ENCODE measurements at places on chromosomes 3 and 15.
A peak's percentile ranks its signal among the peaks of the same experiment; 100 is the strongest.

GRCh38 chr15:67109141-67110034 is 44.0 kb downstream of the SMAD3 start:
- DNase-seq = no peak

DNA sequence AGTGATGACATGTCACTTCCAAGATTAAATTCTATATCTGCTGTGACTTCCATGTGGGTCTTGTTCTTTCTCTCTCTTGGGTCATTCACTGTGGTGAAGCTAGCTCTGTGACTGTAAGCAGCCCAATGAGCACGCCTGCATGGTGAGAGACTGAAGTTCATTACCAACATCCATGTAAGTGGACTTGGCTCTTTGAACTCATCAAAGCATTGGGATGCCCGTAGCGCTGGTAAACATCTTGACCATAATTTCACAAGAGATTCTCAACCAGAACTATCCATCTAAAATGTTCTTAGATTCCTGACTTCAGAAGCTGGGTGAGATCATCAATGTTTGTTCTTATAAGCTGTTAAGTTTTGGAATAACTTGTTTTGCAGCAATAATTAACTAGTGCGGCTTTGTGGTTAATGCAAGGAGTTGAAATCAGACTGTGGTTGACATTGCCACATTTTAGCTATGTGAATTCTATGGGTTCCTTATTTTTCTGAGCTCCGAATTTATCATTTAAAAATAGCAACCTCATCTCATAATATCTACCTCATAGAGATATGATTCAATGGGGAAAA is 31.6 kb upstream of the LRRC3B start:
- no peak for DNase-seq

DNA sequence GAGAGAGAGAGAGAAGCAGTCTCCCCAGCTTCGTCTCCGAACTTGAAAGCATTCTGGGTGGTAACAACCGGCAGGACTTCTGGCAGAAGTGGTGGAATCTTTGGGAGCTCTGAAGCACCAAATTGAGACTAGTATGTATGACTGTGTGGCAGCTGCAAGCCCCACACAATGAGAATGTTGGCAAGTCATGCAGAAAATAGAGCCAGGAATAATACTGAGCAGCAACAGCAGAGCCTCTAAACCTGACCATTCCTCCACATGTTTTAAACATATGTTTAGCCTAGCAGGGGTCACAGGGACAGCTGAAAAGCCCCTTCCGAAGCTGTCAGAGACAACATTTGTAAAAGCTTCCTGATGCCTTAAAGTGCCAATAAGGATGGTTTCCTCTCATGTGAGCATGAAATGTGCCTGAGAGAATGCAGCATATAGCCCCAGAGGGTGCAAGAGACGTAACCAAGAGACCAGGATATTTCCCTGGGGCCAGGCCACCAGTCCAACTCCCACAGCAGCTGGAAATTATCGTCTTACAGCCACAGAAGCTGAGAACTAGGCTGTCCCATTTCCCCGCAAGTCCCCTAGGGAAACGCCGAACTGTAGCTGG is 178.6 kb upstream of the CCDC54 start:
- no peak for DNase-seq

- DNase-seq = no peak
Measured at GRCh38 chr3:159356606-159357005, 554.8 kb downstream of the MFSD1 start.

- no peak for DNase-seq
Measured at GRCh38 chr3:35659768-35660167, 20.4 kb downstream of the ARPP21 start.

DNA sequence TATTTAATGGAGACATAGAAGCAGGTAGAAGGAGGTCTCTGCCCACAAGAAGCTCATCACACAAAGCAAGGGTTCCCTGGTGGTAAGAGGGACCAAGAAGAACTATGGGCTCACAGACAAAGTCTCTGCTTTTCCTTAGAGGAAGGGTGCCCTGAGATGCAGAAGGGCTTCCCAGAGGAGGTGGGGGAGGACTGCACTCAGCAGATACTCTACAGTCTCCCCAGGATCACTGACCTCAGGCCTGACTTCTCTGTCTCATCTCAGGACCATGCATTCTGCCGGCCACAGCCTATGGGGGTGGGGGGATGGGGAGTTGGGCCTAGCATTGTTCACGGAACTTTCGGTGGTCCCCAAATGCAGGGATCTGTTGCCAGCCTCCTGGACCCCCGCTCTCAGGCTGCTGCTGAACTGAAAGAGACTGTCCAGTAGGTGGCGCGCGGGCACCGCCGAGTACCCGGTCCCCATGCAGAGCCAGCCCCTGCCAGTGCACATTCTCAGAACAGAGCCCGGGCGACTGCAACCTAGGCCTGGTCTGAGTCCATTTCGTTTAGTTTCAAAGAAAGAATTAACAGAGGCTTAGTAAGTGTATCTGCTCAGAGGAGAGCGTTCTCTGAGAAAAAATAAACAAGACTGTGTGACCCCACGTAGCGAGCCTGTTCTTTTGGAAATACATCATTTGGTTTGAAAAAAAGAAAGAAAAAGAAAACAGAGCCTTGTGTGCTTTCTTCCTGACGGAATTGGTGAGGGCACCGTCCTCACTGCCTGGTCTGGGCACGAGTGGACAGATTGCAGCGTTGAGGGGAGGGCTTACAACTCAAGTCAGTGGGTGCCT is 74.1 kb downstream of the LRTM1 start:
- DNase-seq = peak; percentile 11

- no peak for DNase-seq
Measured at GRCh38 chr3:183699238-183699947, 1.8 kb downstream of the YEATS2 start.

GRCh38 chr3:74537164-74537563 is 77.3 kb downstream of the CNTN3 start:
- no peak for DNase-seq

- DNase-seq = peak; percentile 12
Measured at GRCh38 chr3:158539414-158540014, 31.5 kb upstream of the MLF1 start.

DNA sequence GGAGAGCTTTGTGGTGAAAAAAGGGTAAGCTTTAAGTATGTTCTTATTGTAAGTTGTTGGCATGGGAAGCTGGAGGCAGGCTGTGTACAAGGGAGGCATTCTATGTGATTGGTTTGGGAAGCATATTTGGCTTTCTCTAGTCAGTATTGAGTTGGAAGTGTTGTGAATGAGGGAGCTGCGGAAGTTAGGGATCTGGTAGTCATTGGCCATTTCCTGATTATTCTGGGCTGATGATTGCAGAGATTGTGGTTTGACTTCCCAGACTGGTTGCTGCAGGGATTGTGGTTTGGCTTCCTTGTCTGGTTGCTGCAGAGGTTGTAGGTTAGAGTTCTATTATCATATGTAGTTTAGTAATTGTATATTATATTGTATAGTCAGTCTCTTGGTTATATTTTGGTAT is 21.0 kb downstream of the STXBP5L start:
- no peak for DNase-seq

- DNase-seq = no peak
Measured at GRCh38 chr15:31269816-31270575, 56.6 kb upstream of the KLF13 start.
